ENCODE measurements at places on chromosomes 16 and 17. TPM values are rescaled to one million over a fixed set of nuclear protein-coding genes. Genes with fewer than 3 reads are reported as not detected.
A peak's percentile ranks its signal among the peaks of the same experiment; 100 is the strongest.

The DHRS7C gene
- not detected for total RNA-seq

The CHST5 gene
- total RNA-seq, result 0.45 TPM

The CDH3 gene
- 4.9 TPM for total RNA-seq

The CTRL gene
- 2.9 TPM for total RNA-seq

The SLC16A11 gene
- not detected for total RNA-seq

DNA sequence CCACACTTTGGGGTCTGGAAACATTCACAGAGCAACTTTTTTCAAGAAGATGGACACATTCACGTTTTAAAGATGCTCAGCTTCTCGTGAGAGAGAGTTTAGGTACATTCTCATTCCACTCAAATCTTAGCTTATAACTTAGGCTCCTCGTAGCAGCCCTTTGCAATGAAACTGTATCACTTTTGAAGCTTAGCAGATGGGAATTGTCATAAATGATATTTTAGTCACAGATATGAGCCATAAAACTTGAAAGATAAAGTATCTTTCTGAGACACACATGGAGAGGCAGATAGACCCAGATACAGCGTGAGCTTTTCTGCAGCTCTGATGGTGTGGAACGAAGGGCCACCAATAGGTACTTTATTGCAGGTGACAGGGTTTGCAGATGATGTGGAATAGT lies 41.1 kb downstream of the RBFOX1 start:
- no peak for DNase-seq

DNA sequence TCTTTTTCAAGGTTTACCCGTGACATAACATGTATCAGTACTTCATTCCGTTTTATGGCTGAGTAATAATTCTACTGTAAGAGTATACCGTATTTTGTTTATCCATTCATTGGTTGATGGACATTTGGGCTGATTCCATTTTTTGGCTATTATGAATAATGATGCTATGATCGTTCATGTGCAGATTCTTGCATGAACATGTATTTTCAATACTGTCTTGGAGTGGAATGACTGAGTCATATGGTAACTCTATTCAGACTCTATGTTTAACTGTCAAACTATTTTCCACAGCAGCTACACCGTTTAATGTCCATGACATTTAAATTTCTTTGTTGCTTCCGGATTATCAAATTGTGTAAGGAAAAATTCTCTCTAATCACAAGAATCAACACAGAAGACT lies 17.9 kb downstream of the BFAR start:
- DNase-seq, result no peak

- no peak for DNase-seq
These were observed 125.2 kb downstream of the RAP1GAP2 start for GRCh38 chr17:2921443-2921842.

DNA sequence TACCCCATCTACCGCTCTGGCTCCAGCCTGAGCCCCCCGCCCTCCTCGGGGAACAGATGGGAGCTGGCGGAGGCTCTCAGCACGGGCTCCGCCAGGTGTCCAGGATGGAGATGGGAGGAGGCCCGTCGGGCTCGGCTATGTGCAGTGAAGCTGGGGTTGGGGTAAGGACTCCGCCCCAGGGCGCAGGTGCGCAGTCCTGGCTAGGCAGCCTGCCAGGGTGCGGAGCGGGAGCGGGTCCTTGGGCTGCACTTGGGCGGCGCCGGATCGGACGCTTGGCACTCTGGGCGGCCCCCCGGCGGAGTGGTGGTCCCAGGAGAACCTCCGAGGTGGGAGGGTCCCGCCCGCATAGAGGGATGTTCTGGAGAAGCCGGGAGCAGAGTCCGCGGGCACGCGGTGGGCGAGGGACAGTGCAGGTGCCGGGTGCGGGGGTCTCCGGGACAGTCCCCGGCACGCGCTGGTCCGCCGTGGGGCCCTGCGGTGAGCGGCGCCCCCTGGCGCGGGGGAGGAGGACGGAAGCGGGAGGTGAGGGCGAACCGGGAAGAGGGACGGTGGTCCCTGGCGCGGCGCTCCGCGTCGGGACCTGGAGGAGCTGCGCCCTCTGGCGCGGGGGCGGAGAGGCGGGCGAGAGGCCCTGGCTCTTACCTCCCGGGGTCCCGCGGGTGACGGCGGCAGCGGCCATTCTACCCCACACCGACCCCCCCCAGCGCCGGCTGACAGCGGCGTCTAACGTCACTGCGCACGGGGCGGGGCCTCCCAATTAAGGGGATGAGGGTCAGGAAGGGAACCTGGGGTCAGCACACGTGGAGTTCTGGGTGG lies at the start of gene CAMTA2:
Gene CAMTA2 (minus strand): TSS at position 725 of the 816 bp plus-strand sequence. CDS start 1,453 bp downstream, outside the sequence.
- peak; percentile 93 for DNase-seq

Data from cerebellum (tissue), 4 donors.